NCI-H1417 (cell line): ENCODE measurements at places on chromosomes 11 and 22.

GRCh38 chr22:19111140-19111539, 11.1 kb downstream of the DGCR2 start:
- DNase-seq: peak; percentile 1

DNA sequence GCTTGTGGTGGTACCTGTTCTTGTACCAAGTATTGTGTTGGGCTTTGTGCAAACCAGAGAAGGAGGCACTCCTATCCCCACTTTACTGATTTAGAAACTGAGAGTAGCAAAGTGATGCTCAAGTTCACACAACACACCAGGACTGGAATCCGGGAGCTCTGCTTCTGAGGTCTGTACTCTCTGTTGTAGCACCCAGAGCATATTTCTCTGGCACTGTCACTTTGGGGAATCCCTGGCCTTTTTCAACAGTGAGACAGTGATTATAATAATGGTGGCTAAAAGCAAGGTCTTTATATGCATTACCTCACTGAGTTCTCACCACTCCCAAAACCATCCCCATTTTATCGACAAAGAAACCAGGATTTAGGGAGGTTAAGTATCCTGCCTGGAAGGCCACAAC, 362.4 kb downstream of the TENM4 start:
- no peak for DNase-seq

- no peak for DNase-seq
Observed at GRCh38 chr11:68153742-68154141, 32.6 kb upstream of the CHKA start.

- DNase-seq: no peak
Observed at GRCh38 chr11:69368119-69368880, 74.3 kb downstream of the MYEOV start.

GRCh38 chr11:47212938-47213337, 1.8 kb upstream of the DDB2 start:
- no peak for DNase-seq
